Cardiac muscle cell (in vitro differentiated cells and primary cell): ENCODE measurements at places on chromosomes 16 and 17. TPM values are rescaled to one million over a fixed set of nuclear protein-coding genes. Genes with fewer than 3 reads are reported as not detected.

SNTB2 gene
- polyA plus RNA-seq: 12.7 and 18.6 TPM in 2 replicates

HAP1 gene
- polyA plus RNA-seq: 0.80 and 2.1 TPM in 2 replicates

ATXN1L gene
- polyA plus RNA-seq: 6.8 and 12.6 TPM in 2 replicates

SNX11 gene
- polyA plus RNA-seq: 19.2 and 19.3 TPM in 2 replicates

DPEP3 gene
- polyA plus RNA-seq: 0.51 TPM in 1 of 2 replicates, not detected in the other

NPIPA5 gene
- polyA plus RNA-seq: 6.5 and 7.4 TPM in 2 replicates

DNASE1L2 gene
- polyA plus RNA-seq: 0.68 and 1.3 TPM in 2 replicates

RAB26 gene
- 12.1 and 16.7 TPM in 2 replicates for polyA plus RNA-seq

NOMO2 gene
- 130 and 152 TPM in 2 replicates for polyA plus RNA-seq

DNAJC7 gene
- polyA plus RNA-seq: 83.8 and 90.0 TPM in 2 replicates

ITGAL gene
- 0.46 TPM in 1 of 2 replicates, not detected in the other for polyA plus RNA-seq

PSME3IP1 gene
- polyA plus RNA-seq: 86.8 and 108 TPM in 2 replicates

CIITA gene
- 0.81 and 1.1 TPM in 2 replicates for polyA plus RNA-seq

RSL1D1 gene
- polyA plus RNA-seq: 144 and 194 TPM in 2 replicates

AURKB gene
- 17.8 and 133 TPM in 2 replicates for polyA plus RNA-seq

TANC2 gene
- polyA plus RNA-seq: 49.1 and 123 TPM in 2 replicates

GPR179 gene
- polyA plus RNA-seq: 0.12 TPM in 1 of 2 replicates, not detected in the other

PTGES3L gene
- 72.9 and 86.1 TPM in 2 replicates for polyA plus RNA-seq

DOC2A gene
- polyA plus RNA-seq: 3.3 and 6.9 TPM in 2 replicates

POLR2C gene
- polyA plus RNA-seq: 80.0 and 83.5 TPM in 2 replicates

KRTAP1-1 gene
- not detected in 2 replicates for polyA plus RNA-seq

PARD6A gene
- 0.91 and 1.1 TPM in 2 replicates for polyA plus RNA-seq

CCL22 gene
- polyA plus RNA-seq: 0.45 and 0.56 TPM in 2 replicates

SGSM2 gene
- 99.3 and 107 TPM in 2 replicates for polyA plus RNA-seq

TBC1D28 gene
- polyA plus RNA-seq: not detected in 2 replicates

BTBD17 gene
- 0.09 and 0.62 TPM in 2 replicates for polyA plus RNA-seq

NPIPA2 gene
- polyA plus RNA-seq: 2.4 and 4.0 TPM in 2 replicates

TMEM106A gene
- polyA plus RNA-seq: 6.1 and 6.6 TPM in 2 replicates

KRTAP4-3 gene
- not detected in 2 replicates for polyA plus RNA-seq

NPW gene
- polyA plus RNA-seq: 13.4 and 38.6 TPM in 2 replicates

IL32 gene
- 0.35 TPM in 1 of 2 replicates, not detected in the other for polyA plus RNA-seq

ABCC6 gene
- 7.1 and 12.6 TPM in 2 replicates for polyA plus RNA-seq

SLC35G3 gene
- polyA plus RNA-seq: 0.11 and 0.65 TPM in 2 replicates

GRB7 gene
- polyA plus RNA-seq: 1.8 and 5.6 TPM in 2 replicates

ORC6 gene
- 35.5 and 59.3 TPM in 2 replicates for polyA plus RNA-seq

CDT1 gene
- 15.9 and 17.9 TPM in 2 replicates for polyA plus RNA-seq

CIBAR2 gene
- polyA plus RNA-seq: not detected in 2 replicates
